ENCODE measurements at places on chromosomes 4 and X. TPM values are rescaled to one million over a fixed set of nuclear protein-coding genes. Genes with fewer than 3 reads are reported as not detected.

- no peak for DNase-seq
Observed at GRCh38 chr4:83921124-83921523, 385.2 kb downstream of the GPAT3 start.

GRCh38 chr4:19473569-19473968 lies 778.1 kb upstream of the SLIT2 start:
- no peak for DNase-seq

DNA sequence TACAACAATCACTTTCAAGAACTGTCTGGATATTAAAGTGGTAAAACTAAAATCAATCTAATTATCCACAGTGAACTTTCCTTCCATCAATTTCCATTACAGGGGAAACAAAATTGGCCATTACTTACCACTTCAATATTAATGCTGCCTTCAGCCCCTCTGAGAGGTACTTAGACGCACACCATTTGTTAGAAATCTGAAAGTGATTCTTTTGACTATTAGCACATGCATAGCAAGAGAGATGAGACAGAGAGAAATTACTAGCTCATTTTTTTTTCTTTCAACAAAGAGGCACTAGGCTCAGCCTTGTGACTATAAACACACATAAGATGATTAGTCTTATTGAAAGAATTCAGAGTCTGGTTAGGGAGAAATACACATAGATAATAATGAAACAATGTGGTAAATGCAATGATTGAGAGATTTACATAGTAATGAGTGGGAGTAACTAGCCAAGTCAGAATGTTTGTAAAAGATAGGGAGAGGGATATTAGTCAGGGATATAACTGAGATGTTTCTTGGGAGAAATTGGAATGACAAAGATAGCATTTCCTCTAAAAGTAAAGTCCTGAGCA lies 93.3 kb downstream of the YIPF7 start:
- no peak for DNase-seq

- no peak for DNase-seq
Observed at GRCh38 chrX:1031521-1032430, 180.7 kb downstream of the CRLF2 start.

DNA sequence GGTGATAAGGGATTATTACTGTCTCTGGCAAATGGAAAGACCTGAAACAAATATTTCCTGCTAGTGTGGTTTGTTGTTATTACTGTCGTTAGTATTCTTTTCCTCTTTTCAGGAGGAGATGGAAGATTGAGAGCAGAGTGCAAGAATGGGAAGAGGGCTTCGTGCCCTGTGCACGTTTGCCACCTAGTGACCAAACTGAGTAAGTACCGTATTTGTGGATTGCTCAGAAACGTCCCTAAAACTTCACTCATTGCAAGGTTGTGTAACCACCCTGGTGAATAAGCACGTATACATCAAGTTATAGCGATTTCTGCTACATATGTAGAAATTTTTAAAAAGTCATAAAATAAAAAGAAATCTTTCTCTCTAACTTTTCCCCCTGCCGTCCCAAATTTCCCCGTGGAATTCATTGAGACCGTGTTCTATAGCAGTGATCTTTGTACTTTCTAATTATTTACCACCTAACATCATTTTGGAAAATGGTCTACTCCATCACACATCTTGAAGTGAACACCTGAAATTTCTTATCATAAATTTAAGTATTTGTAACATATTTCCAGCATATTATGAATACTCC lies 24.3 kb downstream of the LINC00632 start:
- DNase-seq, result no peak

GRCh38 chr4:25358515-25359275 lies 18.4 kb upstream of the ANAPC4 start:
- no peak for DNase-seq

DNA sequence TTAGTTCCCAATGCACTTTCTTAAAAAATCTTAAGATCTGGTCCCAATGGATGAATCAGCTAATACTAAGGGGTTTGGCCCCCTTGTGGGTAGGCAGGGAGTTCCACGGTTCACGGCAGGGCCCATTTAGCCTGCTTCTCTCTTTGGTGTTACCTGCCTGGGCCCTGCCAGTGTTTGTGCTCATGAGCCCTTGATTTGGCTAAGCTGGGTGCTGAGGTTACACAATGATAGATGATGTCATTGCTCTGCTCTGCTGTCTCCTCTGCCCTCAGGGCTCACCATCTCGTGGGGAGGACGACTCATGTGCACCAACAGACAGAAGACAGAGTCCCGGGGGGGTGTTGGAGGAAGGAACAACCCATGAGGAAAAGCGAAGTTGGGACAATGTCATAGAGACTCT lies 24.4 kb downstream of the RTL5 start:
- no peak for DNase-seq

- DNase-seq, result no peak
Observed at GRCh38 chrX:124507246-124507645, 160.9 kb downstream of the SH2D1A start.

- no peak for DNase-seq
Observed at GRCh38 chr4:122777846-122778673, 45.6 kb downstream of the BBS12 start.

GRCh38 chrX:68632491-68632890 lies 15.0 kb upstream of the STARD8 start:
- no peak for DNase-seq

GRCh38 chr4:139669890-139670289 lies 4.3 kb downstream of the MGST2 start:
- DNase-seq, result no peak

- no peak for DNase-seq
Observed at GRCh38 chr4:166279261-166279660, 406.2 kb downstream of the TLL1 start.

DNA sequence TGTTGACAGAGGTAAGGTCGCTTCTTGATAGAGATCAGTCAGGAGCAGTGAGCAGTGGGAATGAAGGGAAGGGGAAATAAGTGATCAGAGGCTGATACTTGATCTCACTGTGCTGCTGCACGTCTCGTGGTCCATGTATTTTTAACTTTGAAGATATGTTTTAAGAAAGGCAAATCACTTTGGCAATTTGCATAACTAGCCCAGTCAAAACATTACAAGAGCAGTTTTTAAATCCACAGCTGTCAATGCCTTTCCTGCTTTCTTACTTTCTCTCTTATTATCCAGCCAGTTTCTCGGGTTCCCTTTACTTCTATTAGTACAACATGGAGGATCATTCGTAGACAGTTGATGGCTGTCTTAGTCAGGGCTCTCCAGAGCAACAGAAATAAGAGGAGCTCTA lies 472.8 kb downstream of the TMA16 start:
- DNase-seq, result no peak

DNA sequence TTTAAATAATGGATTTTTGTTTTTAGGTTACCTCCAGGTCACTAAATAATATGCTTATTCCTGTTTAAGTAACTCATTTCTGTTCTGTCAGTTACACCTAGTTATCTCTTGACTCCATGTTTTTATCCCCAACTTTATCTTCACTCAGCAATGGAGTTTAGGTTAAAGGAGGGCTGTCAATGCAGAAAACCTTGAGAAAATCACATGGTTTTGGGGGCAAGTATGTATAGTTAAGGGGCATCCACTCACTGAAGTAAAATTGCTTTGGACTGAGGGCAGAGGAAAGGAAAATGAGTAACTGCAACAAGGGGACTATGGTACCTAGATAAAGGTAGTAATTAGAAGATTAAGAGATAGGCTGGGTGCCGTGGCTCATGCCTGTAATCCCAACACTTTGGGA lies 87.1 kb downstream of the UBE2K start:
- no peak for DNase-seq

DNA sequence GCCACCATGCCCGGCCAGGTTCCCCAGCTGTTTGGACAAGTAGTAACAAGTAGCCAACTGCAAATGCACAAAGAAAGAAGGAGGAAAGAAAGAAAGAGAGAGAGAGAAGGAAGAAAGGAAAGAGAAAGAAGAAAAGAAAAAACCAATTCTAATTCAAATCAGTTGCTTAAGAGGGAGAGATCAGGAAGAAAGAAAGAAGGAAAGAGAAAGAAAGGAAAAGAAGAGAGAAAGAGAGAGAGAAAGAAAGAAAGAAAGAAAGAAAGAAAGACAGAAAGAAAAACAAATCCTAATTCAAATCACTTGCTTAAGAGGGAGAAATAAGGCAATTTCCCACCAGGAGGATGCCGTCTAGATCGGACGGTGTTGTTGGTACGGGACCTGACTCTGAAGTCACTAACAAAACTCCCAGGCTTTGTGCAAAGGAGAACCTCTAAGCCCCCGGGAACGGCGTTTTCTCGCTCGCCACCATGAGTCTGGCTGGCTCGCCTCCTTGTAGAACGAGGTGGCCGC lies 95.5 kb upstream of the PPP2R3B start:
- no peak for DNase-seq

DNA sequence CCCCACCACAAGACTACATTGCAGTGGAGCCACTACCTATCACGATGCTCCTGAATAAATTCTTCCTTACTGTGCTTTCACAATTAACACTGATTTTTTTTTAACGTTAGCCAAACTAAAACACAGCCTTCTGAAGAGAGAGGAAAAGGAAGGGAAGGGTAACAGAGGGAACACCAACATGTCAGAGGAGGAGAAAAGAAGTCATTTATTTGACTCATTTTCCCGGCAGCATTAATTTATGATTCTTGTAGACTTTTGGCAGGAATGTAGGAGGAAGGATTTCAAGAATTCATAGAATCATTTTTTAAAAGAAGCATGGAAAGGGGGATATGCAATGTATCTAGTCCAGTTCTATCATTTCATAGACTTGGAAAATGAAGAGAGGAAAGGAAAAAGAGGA lies 74.3 kb upstream of the IQCM start:
- DNase-seq, result no peak

Gene NIPAL1
- total RNA-seq, result 8.1 TPM

Gene C4orf46
- total RNA-seq, result 5.9 TPM

Gene TMEM31
- not detected for total RNA-seq

Gene MTMR8
- 7.9 TPM for total RNA-seq

Gene PAK3
- 2.9 TPM for total RNA-seq

Gene DMP1
- total RNA-seq, result not detected

Gene DCX
- not detected for total RNA-seq

Gene COQ2
- 4.2 TPM for total RNA-seq

Data from vagina (tissue), 2 donors.